ENCODE measurements at places on chromosomes 12 and 14.

DNA sequence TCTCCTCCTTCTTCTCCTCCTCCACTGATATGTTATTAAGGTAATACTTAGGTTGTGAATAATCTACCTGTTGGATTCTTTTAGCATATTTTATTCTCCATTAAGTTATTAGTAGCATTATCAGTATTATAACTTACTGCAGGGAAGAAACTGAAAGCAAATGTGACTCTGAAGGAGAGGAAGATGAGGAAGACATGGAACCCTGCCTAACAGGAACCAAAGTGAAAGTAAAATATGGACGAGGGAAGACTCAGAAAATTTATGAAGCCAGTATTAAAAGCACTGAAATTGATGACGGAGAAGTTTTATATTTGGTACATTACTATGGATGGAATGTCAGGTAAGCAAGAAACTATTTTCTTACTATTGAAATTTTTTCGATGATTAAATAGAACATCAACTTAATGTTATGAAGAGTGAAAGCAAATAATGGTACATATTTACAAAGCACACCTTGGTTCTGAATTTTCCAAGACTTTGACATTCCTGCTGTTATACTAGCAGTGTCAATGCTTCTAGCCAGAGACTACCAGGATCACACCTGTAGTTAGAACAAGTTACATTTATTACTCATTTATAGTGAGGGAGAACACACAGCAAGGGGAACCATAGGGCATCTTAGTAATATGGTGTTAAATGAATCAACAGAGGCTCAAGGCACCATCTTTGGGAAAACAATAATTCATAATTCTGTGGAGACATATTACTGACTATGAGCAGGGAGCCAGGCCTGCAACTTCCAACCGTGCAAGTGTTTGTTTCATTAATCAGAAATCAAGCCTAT, 42.0 kb upstream of the TOMM20L start:
- DNase-seq: no peak

DNA sequence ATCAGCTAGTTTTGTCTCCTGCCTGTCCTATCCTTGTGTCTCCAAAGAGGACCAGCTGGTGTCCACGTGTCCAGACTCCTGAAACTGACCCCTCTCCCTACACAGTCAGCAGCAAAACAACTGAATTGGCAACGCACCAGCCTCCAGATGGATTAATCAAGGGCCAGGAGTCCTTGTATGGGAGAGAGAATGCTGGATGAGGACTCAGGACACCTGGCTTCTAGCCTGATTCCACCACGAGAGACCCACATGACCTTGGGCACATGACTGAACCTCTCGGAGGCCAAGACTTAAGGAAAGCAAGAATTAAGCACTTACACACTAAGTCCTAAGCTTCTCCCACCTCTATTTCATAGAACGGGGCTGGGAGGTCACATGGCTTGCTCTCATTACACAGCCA, 60.4 kb upstream of the CMKLR1 start:
- no peak for DNase-seq

DNA sequence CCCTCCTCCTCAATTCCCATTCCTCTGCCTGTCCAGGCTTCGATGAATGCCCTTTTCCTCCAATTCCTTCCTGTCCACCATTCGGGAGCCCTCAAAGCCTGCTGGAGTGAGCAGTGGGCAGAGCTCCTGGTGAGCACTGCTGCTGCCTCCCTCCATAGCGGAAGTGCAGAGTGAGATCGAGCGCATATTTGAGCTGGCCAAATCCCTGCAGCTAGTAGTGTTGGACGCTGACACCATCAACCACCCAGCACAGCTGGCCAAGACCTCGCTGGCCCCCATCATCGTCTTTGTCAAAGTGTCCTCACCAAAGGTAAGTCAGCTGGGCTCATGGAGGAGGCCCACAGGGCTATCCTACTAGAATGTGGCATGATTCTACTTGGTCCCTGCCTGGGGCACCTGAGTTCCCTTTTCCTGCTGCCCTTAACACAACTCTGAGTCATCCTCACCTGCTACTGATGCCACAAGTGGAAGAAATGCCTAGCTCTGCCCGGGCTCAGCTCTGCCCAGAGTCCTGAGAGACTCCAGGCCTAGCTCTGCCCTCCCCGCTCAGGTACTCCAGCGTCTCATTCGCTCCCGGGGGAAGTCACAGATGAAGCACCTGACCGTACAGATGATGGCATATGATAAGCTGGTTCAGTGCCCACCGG, 8.0 kb downstream of the CACNB3 start:
- DNase-seq: no peak

DNA sequence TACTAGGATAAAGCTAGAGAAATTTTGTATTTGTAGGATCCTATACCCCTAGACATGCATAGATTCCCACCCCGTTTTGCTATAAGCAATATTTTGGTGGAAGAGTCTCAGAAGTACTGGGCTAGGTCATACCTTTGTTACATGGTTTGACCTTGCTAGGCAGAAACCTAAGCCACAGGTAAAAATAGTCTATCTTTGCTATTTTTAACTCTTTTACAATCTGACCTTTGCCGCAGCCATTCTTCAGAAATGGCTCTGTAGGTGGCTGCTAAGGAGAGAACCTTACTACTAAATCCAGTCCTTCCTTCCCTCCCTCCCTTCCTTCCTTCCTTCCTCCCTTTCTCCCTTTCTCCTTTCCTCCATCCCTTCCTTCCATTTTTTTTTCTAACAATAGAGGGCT, 242.9 kb upstream of the SEL1L start:
- no peak for DNase-seq

DNA sequence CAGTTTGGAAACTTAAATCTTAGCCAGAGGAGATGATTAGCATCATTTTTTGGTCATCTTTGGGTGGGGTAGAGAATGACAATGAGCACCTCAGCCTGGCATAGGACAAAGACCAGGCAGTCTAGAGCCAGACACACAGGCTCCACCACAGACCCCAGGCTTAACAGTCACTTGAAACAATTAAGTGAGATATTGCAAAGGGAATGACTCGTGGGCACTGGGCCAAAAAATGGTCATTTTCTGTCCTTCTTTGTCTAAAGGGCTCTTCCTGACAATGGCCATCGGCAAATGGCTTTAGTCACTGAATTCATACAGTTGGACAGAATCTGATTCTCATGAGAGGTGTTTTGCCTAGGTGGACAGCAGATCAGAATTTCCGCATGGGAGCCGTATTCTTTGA, 78.0 kb upstream of the DICER1 start:
- DNase-seq: no peak

DNA sequence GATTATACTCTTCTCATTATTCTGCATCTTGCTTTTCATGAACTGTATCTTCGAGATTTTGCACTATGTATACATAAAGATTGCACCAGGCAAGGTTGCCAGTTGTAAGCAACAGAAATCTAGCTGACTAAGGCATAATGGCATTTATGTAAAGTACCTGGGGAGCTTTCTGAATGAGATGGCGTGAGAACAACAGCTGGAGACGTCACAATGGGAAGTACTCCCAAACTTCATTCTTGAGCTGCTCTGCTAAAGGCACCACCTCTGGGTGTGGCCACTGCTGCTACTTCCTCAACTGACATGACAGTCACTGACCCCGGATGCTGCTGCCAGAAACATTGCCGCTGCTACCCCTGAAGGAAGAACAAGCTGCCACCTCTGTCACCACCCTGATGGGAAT, 220.7 kb downstream of the NOVA1 start:
- DNase-seq: no peak

GRCh38 chr14:74325446-74325845, 22.7 kb upstream of the ABCD4 start:
- no peak for DNase-seq

GRCh38 chr12:27794818-27795584, 15.0 kb upstream of the MANSC4 start:
- DNase-seq: no peak

GRCh38 chr14:101972126-101972866, 7.9 kb downstream of the DYNC1H1 start:
- peak; percentile 99 for DNase-seq

DNA sequence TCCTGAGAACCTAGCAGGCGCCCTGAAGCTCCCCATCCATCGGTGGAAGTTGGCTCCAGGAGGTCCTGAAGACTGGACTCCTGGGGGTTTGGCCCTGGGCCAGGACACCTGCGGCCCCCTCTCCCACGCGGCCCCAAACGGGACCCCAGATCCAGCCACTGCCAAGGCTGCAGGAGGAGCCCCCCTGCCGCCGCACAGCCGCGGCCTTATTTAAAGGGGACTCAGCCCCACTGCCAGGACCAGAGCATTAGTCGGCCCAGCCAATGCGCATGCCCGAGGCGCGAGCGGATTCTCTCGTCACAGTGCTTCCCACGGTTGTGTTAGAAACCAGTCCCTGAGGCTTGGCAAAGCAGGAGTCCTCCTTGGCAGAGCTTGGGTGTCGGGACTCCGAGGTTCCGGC, 775.2 kb upstream of the ALG10B start:
- DNase-seq: no peak

- no peak for DNase-seq
Observed at GRCh38 chr12:129606239-129606638, 297.6 kb downstream of the TMEM132D start.

DNA sequence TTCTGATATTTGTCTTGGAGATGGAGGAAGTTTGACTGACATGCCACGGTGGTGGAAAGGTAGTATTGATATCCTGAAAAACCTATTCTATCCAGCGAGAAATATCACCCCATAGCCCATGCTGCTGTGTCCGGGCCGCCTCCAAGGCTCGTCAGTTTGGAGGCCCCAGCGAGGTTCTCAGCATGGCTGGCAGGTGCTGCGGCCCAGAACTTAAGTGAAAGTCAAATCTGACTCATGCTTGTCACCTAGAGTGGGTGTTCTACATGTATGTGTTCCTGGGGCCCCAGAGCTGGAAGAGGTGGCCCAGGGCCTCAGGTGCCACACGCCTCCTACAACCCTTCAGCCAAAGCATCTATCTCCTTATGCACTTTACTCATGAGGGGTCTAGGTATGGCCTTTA, 92.9 kb downstream of the GCH1 start:
- DNase-seq: no peak

DNA sequence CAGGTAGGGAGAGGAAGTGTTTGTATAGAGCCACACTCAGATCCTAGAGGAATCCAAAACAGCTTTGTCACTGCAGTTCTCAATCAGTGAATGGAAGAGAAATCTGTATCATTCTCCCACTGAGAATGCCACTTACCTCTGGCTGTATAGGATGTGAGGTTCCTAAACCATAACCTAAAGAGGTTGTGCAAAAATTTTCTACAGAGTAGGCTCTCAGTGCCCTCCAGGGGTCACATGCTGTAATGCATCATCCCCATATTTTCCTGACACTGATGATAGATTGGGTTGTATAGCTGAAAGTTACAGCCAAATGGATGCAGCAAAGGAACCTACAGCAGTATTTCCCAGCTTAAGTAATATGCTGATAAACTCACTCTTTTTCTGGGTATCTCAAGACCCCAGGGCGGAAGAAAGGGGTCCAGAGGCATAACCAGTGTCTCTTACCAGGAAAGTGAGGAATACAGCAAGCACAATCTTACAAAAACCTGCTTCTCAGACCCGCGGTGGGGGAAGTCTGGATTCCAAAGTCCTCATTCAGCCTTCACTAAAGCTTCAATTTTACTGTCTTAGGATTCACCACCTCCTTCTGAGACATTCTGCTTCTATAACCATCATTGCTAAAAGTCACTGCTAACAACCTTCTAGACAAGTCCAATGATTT, 3.8 kb downstream of the BCDIN3D start:
- no peak for DNase-seq

Measured in non-pigmented ciliary epithelial cell (primary cell).